NCI-H446 treated with DMSO at 0.1 percent for 48 hours (cell line): ENCODE measurements at places on chromosomes 4 and X.

DNA sequence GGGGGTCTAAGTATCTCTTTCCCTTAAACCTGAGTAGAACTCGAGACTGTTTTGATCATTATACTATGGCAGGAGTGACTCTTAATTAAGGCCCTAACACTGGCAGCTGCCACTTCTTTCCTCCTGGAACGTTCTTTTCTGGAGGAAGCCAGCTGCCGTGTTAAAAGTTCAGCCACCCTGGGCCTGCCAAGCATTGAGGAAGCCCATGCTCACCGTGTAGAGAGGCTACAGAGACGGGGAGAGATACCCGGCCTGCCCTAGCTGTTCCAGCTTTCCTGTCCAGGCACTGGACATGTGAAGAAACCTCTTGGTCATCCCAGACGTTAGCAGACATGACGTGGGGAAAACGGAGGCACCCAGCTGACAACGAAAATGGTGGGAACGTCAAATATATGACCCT, 274.1 kb downstream of the ARHGAP10 start:
- peak; percentile 23 for DNase-seq

GRCh38 chr4:74402692-74403456, 37.9 kb downstream of the EREG start:
- no peak for DNase-seq

GRCh38 chr4:79294064-79294463, 31.8 kb downstream of the NAA11 start:
- DNase-seq: peak; percentile 52

DNA sequence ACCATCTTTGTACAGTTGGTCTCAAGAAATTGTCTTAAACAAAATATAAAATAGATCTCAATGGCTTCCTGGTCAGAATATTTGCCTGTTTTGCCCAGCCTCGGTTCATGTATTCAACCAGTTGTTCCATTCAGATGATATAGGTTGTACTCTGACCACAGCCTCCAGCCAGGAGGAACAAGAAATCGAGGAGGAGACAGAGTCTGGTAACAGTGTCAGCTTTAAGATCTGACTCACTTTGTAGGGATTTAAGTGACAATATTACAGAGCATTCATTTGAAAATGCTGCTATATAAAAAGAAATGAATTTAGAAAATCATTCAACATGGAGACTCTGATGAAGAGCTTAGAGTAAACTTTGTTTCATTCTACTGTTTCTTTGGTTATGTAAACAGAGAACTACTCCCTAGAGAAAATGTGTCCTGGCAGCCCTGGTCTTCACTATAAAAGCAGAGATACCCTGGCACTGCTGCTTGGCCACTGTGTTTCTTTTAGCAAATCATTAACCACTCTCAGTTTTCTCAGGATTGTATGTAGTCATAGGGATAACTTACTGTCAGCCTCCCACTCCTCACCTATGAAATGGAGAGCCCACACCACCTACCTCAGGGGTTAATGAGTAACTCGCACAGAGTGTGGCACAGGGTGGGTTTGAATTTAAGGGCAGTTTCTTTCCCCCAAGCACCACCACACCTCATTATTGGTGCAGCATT, 53.5 kb downstream of the PAGE2 start:
- DNase-seq: no peak

DNA sequence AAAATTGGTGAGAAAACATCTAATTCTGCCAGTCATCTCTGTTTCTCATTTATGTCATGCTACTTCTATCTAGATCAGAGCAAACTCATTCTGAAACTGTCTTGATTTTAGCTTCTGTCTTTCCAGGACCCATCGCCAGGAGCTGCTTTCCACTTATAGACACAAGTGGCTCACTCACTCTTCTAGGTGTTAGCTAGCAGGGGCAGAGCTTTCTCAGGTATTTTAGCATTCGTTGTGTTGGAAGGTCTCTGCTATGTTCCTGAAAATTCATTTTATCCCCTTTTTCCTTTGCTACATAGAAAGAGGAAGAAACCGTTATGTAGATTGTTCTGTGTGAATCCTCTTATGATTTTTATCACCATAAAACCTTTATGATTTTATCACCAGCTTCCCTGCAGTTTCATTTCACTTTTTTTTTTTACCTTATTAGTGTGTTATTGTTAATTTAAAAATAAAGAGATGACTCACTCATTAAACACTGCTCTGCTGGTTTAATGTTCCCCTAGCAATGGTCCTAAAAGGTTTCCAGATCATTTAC, 246.6 kb upstream of the AADAT start:
- DNase-seq: no peak

DNA sequence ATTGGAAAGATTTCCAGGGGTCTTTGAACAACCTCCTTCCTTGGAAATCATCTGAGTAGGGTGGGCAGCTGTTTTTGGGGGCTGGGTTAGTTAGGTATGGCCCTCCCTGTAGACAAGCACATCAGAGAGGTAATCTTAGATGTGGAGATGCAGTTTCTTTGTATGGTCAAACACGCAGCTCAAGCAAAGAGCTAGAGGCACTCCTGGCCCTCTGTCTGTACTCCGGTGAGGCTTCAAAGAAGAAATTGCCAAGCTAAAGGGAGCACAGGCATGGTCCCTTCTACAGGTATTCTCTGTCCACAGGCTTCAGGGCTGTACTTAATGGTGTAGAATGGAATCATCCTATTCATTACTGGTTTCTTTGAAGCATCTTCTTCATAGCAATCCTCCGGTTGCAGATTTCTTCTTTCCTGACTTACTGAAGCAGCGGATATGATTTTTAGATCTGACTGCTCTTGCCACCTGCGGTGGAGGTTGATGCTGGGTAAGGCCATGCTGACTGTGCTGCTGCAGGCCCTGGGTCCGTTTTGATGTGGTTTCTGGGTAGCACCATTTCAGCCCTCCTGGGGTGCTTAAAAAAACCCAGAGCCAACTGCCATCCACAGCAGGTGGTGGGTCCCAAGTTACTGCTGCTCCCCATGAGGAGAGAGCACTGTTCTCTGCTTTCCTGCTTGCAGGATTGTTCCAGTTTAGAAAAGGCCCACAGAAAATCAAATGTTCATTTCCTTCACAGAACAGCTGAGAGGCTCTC, 318.9 kb upstream of the GATB start:
- no peak for DNase-seq
